ENCODE measurements at places on chromosomes 7 and 10.

DNA sequence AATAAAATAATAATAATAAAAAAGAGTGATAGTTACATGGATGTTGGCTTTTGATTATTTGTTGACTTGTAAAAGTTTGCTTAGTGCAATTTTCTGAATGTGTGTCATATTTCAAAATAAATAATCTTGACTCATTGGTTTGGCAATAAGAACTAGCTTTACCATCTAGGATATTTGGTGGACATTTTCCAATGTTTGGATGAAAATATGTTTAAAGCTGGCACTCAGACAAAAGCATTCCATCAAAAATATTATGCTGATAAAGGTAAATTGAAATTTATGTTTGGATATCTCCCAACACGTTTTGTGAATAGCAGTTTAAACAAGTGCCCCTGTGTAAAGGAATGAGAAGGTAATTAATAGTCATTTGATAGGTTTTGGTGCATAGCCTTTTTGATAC, 62.5 kb upstream of the KCNMA1 start:
- DNase-seq = no peak

DNA sequence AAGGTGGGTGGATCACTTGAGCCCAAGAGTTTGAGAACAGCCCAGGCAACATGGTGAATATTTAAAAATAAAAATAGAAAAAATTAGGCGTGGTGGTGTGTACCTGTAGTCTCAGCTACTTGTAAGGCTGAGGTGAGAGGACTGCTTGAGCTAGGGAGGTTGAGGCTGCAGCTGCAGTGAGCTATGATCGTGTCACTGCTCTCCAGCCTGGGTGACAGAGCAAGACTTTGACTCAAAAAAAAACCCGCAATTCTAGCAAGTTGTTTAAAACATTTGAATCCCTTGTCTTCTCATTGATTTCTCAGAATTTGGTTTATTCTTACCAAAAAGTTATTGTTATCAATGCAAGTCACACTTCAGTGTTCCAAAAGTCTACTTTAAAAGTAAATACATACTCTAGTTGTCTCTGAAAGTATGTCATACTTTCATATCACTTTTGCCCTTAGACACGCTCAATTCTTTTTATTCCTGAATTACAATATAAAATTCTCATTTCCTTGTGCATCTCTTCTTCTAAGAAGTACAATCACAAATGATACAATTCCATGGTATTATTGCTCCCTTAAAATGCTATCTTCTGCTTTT, 6.3 kb downstream of the EPC1 start:
- DNase-seq = no peak

DNA sequence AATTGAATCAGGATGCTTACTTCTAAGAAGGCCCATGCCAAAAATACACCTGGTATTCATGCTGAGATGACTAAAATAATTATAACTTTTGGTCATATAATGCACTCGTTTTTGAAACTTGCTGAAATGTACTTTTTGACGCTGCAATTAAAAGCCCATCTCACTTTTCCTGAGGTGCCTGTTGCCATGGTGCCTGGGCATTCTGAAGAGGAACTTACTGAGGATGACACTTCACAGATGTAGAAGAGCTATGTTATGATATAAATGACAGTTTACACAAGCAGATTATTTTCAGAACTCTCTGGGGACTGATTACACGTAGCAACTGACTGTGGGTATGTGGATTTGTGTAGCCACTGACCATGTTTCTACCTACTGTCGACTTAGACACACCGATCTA, 182.4 kb downstream of the TPK1 start:
- no peak for DNase-seq

- DNase-seq = no peak
Observed at GRCh38 chr7:111400088-111400487, 162.2 kb downstream of the IMMP2L start.

GRCh38 chr10:63348245-63348850, 117.4 kb downstream of the JMJD1C start:
- DNase-seq = no peak

DNA sequence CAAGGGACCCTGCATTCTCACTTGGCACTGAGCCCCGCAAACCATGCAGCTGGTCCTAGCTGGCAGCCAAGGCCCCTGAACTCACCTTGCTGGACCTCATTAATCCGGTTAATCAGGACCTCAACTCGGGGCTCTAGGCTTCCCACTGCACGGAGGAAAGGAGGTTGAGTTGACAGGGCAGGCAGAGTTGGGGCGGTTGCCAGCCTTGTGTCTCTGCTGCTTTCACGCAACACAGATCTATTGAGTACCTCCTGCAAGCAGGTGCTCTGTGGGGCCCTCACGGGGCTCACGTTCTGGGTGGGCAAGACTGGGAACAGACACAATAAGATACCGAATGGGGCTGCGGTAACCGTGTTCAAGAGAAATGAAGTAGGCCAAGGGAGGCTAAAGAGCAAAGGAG, 6.2 kb downstream of the SYCE1 start:
- no peak for DNase-seq

- DNase-seq = peak; percentile 25
Observed at GRCh38 chr10:122051609-122052385, 62.8 kb downstream of the TACC2 start.

GRCh38 chr10:15267496-15267895, 99.0 kb upstream of the NMT2 start:
- no peak for DNase-seq

DNA sequence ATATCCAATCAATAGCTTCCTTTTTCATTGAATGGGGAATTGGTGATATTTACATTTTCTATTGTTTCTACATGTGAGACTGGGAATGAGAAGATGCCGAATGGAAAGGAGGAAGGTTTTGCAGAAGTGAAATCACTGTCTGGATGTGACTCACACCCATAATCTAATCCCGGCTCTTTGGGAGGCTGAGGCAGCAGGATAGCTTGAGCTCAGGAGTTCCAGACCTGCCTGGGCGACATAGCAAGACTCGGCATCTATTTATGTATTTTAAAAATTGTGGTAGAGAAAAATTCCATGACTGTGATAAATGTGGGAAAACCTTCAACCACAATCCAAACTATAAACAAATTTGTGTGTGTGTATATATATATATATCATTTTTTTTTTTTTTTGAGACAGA, 10.9 kb upstream of the FIS1 start:
- no peak for DNase-seq

DNA sequence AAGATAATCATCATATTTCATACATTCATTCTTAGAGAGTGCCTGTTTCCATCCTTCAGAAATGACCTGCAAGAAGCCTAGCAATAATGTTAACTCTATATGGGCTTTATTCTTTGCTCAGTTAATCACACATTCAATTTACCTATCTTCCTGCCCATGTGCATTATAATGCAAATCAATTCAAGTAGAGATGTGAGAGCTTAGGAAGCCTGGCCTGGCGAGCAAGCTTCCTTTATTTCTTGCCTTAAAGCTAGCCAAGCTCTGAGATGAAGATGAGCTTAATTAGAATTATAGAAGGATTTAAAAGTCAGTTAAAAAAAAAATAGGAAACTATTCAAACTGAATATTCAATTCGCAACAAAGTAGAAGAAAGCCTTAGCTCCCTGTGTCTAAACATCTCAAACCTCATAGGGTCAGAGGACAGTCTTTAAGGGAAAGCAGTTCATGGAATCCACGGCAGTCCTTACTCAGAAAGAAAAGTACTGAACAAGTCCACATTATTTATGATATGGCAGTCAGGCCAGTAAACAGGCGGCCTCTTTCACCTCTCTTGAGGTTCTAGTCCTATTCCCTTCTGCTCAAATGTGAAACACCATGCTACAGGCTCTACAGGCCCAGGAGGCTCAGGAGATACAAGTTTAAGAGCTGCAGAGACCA, 214.1 kb downstream of the TFEC start:
- no peak for DNase-seq

DNA sequence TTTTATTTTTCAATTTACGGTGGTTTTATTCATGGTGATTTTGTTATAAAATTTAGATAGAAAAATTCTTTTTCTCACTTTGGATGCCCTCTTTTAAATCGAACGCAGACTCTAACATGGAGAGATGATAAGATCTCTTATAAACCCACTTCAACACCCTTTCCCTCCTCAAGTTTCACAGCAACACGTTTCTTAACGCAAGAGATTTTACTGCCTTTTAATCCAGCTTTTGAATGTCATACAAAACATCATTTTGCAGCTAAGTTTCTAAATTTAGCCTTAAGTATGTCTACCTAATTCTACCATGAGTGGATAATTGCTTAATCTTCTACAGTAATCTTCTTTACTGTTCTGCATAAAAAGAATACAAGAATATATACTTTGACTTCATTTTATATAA, 70.0 kb downstream of the SEMA3C start:
- no peak for DNase-seq

GRCh38 chr7:135169141-135169963, 1.2 kb downstream of the CYREN start:
- no peak for DNase-seq

DNA sequence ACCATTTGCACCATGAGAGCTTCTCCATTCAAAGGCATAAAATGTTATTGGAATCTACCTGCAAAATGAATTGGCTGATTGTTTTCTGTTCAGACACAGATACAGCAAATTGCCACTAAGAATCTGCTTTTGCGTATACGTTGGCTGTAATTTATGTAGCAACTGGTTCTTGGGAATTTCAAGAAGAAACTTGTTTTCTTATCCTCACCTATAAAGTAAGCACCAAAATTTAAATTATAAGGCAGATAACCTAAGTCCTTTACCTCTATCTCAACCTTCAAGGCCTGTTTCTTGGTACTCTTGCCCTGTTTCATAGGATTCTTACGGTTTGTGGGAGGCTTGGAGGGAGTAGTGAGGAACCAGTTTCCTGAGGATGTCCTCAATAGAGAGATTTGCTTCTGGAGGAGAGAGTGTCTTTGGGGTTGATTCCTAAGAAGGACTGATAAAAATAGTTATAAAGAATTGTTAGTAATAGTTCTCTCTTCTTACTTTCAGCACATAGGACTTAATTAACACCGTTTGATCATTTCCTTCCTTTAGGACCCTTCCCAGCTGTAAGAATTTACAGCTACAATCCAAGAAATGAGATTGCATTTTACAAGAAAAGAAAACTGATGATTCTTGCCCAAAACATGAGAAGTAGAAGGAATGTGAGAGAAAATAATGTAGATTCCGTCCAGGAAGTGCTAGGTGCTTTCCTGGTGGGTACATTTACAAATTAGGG, 2.0 kb downstream of the STAMBPL1 start:
- no peak for DNase-seq

DNA sequence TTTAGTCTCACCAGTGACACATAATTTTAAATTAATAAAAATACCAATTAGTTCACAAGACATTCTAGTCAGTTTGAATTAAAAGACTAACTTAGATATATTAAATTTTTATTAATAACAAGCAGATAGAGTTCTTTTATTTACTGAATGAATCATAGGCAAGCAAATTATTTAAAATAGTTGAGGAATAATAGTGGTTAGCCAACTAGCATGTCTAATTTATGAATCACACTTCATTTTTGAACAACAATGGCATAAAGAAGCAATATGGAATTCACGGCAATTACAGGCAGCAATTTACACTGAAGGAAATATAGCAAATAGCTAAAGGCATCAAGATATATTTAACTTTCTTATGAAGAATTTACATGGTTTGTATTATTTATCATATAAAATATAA, 187.0 kb upstream of the SLC26A5 start:
- DNase-seq = no peak

- DNase-seq = no peak
Observed at GRCh38 chr10:48289501-48290238, 15.2 kb upstream of the FRMPD2 start.

- no peak for DNase-seq
Observed at GRCh38 chr10:116130006-116130405, 143.0 kb downstream of the GFRA1 start.

- DNase-seq = no peak
Observed at GRCh38 chr10:80462299-80462980, 8.3 kb downstream of the TSPAN14 start.

DNA sequence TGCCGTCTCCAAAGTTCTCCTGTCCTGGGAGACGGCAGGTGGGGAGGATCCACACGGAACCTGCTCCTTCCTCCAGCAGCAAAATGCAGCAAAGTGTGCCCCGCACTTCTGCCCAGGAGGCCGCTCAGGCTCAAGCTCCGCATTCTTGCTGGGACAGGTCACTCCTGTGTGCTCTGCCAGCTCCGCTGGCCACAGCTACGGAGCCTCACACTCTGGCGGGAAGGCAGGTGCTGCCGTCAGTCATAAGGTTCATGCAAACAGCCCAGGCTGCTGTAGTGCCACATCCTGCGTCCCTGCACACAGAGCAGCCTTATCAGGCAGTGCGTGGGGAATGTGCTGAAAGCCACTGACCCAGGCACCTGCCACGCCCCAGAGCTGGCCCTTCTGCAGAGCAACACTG, 22.4 kb downstream of the ADGRA1 start:
- no peak for DNase-seq

- DNase-seq = peak; percentile 30
Observed at GRCh38 chr7:155002411-155003091, 373 bp downstream of the PAXIP1 start.

GRCh38 chr10:13862546-13863233, 275.9 kb downstream of the PRPF18 start:
- no peak for DNase-seq

GRCh38 chr7:122056977-122057376, 87.1 kb downstream of the AASS start:
- DNase-seq = no peak

GRCh38 chr7:117372073-117372472, 49.2 kb upstream of the WNT2 start:
- DNase-seq = no peak

All from NCI-H2029 (cell line).